Stimulated activated CD8-positive, alpha-beta memory T cell treated with anti-CD3 and anti-CD28 coated beads, Interleukin-15, amount 100 ng/mL, for 24 hours (primary cell): ENCODE measurements at places on chromosomes 1 and 21.

DNA sequence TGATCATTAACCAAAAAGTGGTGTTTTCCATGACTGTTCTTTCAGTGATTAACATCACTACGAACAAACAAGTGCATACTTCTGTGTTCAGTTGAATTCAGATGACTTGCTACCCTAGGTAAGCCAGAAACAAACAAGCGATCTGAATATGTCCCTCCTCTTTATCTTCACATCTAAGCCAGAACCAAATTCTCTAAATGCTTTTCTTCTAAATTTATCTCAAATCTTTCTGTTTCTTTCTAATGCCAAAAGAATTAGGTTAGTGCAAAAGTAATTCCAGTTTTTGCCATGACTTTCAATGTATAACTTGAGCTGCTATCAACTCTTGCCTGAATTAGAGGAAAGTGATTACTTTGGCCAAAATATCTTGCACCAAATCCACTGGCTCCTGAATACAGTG, 481.2 kb downstream of the COL11A1 start:
- DNase-seq: no peak

GRCh38 chr1:93813076-93813475, 65.9 kb downstream of the DNTTIP2 start:
- no peak for DNase-seq

DNA sequence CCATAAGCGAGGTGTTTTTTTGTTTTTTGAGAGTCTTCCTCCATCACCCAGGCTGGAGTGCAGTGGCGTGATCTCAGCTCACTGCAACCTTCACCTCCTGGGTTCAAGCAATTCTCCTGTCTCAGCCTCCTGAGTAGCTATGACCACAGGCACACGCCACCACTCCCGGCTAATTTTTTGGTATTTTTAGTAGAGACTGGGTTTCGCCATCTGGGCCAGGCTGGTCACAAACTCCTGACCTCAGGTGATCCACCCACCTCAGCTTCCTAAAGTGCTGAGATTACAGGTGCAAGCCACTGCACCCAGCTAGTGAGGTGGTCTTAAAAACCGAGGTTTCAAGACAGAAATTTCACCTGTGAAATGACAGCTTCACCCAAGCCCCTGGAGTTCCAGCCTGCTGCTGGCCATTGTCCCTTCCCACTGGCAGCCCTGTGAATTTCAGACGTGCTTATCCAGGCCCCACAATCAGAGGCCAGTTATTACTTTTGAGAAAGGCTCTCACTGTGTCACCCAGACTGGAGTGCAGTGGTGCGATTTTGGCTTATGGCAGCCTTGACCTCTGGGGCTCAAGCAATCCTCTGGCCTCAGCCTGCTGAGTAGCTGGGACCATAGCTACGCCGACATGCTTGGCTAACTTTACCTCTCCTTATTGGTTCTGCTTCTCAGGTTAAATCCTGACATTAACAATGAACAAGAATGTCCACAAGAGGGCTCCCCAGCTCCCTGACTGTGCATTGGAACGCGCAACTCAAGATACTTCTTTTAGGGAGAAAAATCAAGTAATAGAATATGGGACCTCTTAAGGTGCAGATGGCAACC, 19.4 kb downstream of the ENO1 start:
- no peak for DNase-seq

DNA sequence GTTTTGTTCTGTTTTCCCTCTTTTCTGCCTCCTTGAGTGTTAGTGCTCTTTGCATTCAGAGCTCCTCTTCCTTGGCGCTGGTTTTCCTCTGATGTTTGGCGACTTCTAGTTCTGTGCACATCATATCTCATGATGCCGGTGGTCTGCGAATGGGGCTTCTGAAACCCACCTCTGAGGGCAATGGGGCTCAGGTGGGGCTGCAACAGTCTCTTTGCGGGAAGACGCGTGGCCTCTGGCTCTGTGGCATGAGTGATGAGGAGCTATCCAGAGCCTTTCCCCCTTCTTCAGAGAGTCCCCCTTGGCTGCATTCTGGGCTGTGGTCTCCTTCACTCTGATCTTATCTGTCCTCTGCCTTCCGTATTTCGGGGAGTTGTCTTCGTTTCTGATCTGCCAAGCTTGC, 39.0 kb downstream of the TNFRSF8 start:
- no peak for DNase-seq

DNA sequence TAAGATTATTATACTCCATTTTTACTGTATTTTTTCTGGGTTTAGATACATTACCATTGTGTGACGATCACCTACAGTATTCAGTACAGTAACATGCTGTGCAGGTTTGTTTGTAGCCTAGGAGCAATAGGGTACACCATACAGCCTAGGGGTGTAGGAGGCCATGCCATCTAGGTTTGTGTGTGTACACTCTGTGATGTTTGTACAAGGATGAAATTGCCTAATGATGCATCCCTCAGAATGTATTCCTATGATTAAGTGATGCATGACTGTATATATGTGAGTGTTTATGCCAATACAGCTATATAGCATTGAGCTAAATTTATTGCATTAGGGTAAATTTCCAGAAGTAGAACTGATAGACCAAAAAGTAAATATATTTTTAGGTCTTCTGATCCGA, 23.3 kb downstream of the TUFT1 start:
- no peak for DNase-seq

- DNase-seq: no peak
Observed at GRCh38 chr1:67299296-67299695, 8.4 kb upstream of the IL12RB2 start.

DNA sequence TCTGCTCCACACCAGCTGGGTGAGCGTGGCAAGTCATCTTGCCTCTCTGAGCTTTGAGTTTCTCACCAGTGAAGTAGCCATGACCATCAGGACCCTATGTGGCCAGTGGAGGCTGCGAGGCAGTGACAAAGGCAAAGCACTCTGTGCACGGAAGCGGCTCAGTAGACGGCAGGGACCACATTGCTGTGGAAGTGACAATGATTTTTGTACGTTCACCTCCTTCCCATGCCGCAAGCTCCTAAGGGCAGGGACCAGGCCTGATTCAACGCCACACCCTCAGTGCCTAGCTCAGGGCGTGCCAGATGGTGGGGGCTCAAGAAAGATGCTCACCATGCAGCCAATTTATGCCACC, 210.5 kb downstream of the MATN1 start:
- no peak for DNase-seq

DNA sequence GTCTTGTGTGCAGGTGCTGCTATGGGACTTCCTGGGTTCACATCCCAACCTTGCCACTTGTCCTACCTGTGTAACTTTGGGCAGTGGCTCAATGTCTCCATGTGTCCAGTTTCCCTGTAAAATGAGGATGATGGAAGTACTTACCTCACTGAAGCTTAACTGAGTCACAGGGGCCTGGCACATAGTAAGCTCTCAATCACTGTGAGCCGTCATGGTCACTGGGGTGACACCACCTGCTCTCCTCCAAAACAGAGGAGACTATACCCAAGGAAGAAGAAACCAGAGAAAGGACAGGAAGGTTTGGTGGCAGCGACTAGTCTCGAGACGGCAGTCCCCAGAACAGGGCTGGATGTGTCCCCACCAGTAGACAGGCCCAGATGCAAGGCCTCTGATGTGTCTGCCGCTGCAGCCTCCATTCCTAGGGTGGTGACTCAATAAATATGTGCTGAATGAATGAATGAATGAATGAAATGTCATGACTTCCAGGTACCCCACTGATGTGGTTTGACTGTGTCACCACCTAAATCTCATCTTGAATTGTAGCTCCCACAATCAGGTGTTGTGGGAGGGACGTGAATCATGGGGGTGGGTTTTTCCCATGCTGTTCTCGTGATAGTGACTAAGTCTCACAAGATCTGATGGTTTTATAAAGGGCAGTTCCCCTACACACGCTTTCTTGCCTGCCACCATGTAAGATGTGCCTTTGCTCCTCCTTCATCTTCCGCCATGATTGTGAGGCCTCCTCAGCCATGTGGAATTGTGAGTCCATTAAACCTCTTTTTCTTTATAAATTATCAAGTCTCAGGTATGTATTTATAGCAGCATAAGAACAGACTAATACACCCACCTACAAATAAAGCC, 13.0 kb upstream of the LRP8 start:
- DNase-seq: no peak

DNA sequence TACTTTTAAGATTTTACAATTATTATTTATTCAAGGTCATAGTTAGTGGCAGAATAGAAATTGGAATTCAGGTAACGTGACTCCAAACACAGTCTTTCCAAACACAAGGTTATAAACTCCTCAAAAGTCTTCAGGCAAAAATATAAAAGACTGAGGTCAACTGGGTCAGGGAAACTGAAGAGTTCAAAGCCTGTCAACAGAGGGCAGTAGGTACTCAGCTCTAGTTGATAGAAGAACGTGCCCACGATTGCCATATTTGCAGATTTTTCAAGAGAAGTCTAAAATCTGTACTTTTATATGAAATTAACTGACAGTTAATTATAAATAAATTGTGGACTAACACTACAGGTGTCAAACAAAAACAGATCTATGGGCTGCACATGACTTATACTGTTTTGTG, 135.0 kb downstream of the LHX4 start:
- no peak for DNase-seq

GRCh38 chr1:65359888-65360287, 50.5 kb downstream of the DNAJC6 start:
- no peak for DNase-seq

GRCh38 chr1:43272161-43272560, 2.4 kb downstream of the TMEM125 start:
- DNase-seq: no peak

DNA sequence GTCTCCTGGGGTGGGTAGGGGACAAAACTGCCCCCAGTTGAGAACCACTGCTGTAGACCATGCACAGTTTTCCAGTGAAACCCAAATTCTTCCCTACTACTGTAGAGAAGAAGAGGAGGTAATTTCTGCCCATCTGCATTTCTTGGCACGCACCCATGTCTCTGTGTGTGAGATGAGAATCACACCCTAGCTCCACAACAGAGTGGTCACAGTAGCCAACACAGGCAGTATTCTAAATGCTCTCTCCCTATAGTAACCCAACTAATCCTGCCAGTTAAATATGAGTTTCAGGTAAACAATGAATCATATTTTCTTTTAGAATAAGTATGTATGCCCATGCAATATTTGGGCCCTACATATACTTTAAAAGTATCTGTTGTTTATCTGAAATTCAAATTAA, 1.2 kb upstream of the CAPN2 start:
- no peak for DNase-seq

- DNase-seq: no peak
Observed at GRCh38 chr1:3453891-3454810, at the start of gene ARHGEF16. TSS of gene ARHGEF16 (plus strand) at chr1:3454665. CDS start at chr1:3463085, 8,420 bp downstream.

GRCh38 chr21:31358158-31358557, 14.1 kb upstream of the TIAM1 start:
- DNase-seq: no peak

GRCh38 chr1:13667691-13668090, 32.3 kb upstream of the PRDM2 start:
- no peak for DNase-seq

- no peak for DNase-seq
Observed at GRCh38 chr1:220227393-220227792, 44.9 kb downstream of the RAB3GAP2 start.

DNA sequence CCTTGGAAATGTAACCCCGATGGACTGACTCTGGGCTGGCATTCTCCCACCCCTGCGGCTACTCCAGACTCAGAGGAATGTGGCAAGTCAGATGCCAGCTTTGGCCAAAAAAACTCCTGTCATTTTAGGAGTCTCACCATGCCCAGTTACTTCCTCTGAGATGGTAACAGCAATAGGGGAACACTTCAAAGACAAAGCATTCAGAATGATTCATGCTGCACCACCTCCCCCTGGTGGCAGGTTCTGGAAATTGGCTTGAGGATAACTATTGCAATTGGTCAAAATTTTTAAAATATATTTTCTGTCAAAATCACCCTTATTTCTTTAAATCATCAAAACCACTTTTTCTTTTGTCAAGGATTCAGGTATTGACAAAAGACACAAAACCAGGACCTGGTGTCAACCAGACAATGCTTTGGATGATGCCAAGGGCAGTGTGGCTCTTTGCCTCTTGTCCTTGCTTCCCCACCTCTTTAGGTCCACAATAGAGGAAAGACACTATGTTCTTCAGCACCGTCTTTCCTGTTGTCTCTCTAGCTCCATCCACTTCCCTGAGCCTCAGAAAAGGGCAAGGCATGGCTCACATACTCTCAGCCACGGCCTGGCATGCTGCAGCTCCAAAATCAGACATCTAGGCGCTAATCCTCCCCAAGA, 9.9 kb upstream of the CDCA8 start:
- peak; percentile 52 for DNase-seq

GRCh38 chr21:44613386-44614155, 1.7 kb downstream of the KRTAP10-8 start:
- DNase-seq: no peak
